Osteoblast (primary cell): ENCODE measurements at places on chromosomes 13 and 19.

- DNase-seq = peak; percentile 27
These were observed 15.5 kb downstream of the MKNK2 start for GRCh38 chr19:2035590-2035991.

- DNase-seq = no peak
These were observed 268.7 kb downstream of the SPRY2 start for GRCh38 chr13:80072231-80072630.

- DNase-seq = no peak
These were observed 25.3 kb downstream of the LRRC4B start for GRCh38 chr19:50542943-50543342.

- DNase-seq = no peak
These were observed 18.3 kb downstream of the KRTDAP start for GRCh38 chr19:35471946-35472345.

- DNase-seq = no peak
These were observed 6.0 kb downstream of the RDH8 start for GRCh38 chr19:10019246-10019645.

DNA sequence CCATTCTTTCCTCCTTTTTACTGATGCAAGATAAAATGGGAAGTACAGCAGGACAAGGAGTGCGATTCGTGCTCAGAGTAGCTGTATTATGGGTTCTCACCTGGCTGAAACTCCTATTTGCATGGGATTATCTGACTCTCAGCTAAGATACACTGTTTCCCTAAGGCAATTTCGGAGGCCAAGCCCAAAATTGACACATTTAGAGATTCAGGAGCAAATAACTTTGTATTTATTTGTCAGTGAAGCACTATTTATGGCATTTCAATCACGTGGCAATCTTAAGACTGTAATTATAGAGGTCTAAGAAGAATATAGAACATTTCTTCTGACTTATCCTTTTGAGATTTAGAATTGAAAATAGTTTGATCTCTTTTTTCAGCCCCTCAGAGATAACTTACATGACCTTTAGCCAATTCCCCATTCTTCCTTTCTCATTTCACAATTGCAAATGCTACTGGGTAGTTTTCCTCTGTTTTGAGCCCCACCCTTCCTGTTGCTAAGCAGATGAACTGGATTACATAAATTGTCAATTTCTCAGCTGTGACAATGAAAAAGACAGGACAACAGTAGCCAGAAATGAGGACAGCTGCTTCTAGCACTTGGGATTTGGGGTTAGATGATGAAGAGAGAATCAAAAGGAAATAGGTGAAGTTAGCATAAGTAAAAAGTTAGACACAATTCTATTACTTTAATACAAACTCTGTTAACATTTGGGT is 122.7 kb upstream of the FRY start:
- no peak for DNase-seq

GRCh38 chr19:17078036-17078919 is 2.7 kb downstream of the MYO9B start:
- DNase-seq = peak; percentile 48

DNA sequence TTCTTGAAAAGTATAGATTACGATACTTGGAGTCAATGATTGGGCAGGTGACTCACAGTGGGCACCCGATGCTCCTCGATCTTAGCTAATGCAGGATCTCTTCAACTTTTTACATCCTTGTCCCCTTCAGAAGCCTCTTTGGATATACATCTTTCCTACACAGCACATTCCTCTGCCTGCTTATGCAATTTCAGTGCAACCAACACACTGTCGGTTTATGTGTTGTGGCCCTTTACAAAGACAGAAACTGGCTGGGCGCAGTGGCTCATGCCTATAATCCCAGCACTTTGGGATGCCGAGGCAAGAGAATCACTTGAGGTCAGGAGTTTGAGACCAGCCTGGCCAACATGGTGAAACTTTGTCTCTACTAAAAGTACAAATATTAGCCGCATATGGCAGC is 2.6 kb downstream of the GPR42 start:
- DNase-seq = no peak

DNA sequence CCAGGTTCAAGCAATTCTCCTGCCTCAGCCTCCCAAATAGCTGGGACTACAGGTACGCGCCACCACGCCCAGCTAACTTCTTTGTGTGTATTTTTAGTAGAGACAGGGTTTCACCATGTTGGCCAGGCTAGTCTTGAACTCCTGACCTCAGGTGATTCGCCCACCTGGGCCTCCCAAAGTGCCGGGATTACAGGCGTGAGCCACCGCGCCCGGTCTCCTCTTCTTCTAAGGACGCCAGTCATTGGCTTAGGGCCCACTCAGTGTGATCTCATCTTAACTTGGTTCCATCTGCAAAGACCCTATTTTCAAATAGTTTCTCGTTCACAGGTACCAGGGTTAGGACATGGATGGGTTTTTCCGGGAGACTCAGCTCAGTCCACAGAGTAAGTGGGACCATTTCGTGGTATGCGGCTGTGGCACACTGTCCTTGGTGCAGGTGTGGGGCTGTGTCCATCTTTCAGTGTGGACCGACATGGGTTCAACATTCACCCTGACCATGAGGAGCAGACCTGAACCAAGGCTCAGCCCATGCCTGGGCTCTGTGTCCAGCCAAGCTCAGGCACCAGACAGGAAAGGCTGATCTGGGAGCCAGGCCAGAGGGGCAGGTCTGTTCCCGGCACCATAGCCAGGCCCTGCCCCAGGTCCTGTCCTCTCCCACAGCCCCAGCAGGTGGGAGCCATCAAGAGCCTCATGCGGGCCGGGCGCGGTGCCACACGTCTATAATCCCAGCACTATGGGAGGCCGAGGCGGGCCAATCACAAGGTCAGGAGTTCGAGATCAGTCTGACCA is 2.8 kb upstream of the MKNK2 start:
- peak; percentile 54 for DNase-seq

- no peak for DNase-seq
These were observed 120.6 kb downstream of the ABCC4 start for GRCh38 chr13:95180513-95181245.

DNA sequence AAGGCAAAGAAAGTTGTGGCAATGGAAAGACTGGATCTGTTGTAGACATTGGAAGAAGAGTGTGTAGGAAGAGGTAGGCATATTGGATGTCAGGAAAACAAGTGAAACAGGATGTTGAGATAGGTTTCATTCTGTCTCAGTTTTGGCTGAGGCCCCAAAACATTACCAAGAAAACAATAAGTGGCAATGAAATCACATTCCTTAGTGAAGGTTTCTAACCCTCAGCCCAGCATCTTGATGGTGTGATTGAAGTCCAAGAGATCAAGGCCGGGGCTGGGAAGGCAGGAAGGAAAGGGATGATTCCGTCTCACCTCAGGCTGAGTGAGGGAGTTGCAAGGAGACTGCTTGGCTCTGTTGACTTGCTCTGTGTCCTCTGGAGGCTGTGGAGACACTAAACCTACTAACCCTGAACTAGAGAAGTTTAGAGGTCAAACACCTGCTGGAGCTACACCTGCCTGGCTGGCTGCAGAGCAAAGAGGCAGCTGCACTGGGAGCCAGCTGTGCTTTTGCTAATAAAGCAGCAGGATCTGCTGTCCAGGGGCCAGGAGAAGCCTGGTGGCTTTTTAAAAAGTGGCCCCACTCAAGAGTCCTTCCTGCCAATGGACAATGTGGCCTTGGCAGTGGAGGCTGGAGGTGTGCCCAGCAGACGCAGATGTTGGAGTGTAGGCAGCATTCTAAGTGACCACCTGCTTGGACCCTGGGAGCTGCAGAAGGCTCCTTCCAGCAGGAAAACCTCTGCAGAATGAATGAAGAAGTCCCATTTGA is 53.6 kb downstream of the DGKH start:
- peak; percentile 31 for DNase-seq

- DNase-seq = peak; percentile 27
These were observed 22.2 kb downstream of the FAM187B start for GRCh38 chr19:35206379-35206778.

DNA sequence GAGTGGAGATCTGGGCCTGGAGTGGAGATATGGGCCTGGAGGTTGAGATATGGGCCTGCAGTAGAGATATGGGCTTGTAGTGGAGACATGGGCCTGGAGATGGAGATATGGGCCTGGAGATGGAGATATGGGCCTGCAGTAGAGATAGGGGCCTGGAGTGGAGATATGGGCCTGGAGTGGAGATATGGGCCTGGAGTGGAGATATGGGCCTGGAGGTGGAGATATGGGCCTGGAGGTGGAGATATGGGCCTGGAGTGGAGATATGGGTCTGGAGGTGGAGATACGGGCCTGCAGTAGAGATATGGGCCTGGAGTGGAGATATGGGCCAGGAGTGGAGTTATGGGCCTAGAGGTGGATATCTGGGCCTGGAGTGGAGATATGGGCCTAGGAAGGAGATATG is 402 bp downstream of the KIR2DL3 start:
- no peak for DNase-seq

DNA sequence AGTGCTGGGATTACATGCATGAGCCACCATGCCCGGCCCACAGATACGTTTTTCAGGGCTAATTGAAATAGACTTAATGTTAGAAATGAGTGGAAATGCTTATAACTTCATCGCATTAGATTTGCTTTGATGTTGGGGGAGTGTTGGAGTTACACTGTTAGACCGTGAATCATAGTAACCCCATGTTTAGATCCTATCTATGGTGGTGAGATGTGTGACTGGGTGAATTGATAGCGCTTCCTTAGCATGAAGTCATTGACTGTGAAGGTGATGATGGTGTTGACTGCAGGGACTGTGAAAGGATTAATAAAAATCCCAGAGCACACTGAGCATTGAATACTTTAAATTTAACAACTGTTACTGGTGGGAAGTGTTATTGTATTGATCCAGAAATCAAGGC is 1.7 kb downstream of the ZNF264 start:
- no peak for DNase-seq

DNA sequence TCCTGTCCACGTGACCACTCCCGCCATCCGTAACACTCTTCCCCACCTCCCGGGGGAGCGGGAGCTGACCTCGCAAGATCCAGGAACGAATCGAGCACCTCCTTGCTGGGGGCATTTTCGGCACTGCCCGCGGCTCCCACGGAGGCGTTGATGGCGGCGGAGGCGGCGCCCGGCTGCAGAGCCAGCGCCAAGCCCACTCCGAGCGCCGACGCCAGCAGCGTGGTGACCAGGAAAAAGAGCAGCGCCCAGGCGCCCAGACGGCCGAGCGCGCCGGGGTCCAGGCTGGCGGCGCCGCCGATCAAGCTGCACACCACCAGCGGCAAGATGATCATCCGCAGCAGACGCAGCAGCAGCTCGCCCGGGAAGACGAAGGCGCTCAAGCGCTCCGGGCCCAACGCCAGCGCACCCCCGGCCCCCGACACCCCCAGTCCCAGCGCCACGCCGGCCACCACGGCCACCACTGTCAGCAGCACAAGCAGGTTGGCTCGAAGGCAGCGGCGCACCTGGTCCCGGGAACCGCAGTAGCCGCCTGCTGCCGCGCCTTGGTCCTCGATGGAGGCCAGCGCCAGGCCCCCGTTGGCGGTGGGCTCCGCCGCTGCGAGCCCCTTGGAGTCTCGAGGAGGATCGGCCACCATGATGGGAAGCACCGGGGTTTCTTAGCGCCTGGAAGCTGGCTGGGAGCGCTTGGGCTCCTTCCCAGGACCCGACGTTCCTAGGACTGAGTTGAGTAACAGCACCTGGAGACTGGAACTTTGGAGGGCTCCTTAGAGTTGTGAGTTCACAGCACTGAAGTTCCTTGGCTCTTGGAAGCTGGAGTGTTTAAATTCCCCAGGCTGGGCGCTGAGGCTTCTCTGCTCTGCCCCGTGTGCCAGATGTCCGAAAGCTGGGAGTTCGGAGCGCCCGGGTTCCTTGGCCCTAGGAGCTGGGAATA is 798 bp downstream of the SLC1A5 start:
- DNase-seq = peak; percentile 89

GRCh38 chr19:13109361-13110098 is 6.9 kb upstream of the LYL1 start:
- peak; percentile 52 for DNase-seq

DNA sequence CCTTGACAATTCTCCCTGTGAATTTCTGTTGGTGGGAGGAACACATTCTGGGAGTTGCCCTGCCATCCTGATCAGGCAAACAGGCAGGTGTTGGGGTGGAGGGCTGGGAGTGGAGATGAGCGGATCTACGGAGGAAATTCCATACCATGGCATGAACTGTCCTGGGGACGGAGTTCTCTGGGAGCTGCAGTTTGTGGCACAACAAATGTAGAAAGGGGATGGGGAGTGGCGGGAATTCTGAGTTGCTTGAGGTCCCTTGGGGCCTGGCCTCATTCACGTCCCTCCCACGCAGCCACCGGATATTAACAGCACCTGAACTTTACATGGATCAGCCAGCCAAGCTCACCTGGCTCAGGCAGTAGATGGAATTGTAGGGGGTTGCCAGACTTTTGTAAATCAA is 70.0 kb downstream of the CHST8 start:
- DNase-seq = no peak

- no peak for DNase-seq
These were observed 153.7 kb downstream of the KLF5 start for GRCh38 chr13:73212482-73212881.

GRCh38 chr19:41530761-41531301 is 45.1 kb upstream of the CEACAM21 start:
- no peak for DNase-seq

GRCh38 chr19:30739394-30739793 is 367.2 kb downstream of the ZNF536 start:
- DNase-seq = no peak

DNA sequence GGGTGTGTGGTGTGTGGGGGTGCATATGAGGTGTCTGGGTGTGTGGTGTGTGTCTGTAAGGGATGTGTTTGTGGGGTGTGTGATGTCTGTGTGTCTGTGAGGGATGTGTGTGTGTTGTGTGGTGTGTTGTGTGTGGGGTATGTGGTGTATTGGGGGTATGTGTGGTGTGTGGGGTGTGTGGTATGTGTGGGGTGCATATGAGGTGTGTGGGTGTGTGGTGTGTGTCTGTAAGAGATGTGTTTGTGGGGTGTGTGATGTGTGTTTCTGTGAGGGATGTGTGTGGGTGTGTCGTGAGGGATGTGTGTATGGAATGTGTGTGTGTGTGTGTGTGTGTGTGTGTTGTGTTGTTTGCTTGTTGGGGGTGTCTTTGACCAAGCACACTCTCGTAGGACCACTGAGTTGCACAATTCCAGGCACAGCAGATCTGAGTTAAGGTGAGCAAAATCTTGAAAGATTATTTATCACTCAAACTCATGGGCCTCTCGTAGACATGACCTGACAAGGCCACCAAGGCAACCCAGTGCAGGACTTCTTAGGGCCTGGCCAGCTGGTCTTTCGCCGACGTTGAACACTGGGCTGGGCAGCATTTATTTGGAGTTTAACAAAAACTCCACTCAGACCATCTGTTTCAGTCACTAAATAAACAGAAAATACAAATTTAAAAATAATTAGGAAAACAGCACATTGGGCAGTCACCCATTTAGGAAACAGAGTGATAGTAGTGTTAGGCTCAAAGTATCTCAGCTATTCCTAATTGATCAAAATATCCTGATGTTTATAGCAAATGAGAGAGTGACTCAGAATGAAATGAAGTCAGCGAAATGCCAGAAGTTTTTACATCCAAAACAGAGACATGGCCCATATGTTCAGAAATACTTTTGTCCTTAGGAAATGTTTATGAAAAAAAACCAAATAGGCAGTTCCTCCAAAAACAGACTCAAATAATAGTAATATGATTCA is 301.1 kb downstream of the FGF9 start:
- no peak for DNase-seq
